ENCODE measurements at places on chromosomes 7 and 10.
A peak's percentile ranks its signal among the peaks of the same experiment; 100 is the strongest.

GRCh38 chr10:113751181-113751732 lies at the start of gene PLEKHS1:
TSS of gene PLEKHS1 (plus strand) at chr10:113751682. CDS start at chr10:113755278, 3,596 bp downstream.
- DNase-seq: no peak

GRCh38 chr7:531777-532176 lies 12.1 kb upstream of the PDGFA start:
- DNase-seq: peak; percentile 30

GRCh38 chr7:79341902-79342301 lies 111.6 kb downstream of the MAGI2 start:
- no peak for DNase-seq

DNA sequence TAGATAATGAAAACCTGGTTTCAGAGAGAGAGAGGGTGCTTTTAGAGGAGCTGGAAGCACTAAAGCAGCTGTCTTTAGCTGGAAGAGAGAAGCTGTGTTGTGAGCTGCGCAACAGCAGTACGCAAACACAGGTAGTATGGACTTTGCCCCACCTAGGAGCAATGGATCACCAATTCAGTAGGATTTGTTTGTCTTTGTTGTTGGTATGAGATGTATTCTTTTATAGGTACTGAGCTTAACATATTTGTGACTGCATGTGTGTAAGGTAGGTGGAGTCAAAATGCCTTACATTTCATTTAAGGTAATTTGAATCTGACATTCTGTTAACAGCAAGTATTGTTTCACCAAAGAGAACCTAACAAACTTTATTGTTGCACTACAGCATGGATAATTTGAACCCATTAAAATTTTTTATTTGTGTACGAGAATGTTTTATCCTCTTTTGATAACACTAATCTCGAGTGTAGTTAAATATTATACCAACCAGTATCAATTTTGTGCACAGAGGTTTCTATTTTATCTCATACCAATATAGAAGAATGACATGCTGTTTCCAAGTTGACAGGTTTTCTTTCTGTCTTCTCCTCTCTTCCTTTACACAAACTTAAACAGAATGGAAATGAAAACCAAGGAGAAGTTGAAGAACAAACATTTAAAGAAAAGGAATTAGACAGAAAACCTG lies 92.1 kb downstream of the CYP51A1 start:
- DNase-seq: no peak

DNA sequence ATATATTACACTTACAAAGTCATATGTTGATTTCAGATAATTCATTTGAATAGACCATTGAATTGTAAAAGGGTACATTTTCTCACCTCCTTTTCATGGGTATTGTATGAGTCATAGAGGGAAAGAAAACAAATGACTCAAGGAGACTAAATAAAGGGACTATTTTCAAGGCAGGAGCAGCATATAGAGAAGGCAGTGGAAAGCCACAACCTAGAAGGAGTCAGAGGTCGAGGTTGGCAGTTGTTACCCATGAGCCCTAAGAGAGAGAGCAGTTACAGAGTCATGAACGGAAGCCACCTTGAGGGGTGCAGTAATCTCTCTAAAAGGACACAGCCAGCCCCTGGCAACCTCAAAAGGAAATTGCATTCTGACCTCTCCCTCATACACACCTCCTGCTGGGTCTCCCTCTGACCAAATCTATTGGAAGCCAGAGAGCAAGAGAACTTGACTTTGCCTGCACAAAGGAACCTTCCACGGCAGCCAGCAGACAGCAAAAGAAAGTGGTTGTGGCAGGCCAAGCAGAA lies 137.9 kb downstream of the GRM8 start:
- DNase-seq: no peak

DNA sequence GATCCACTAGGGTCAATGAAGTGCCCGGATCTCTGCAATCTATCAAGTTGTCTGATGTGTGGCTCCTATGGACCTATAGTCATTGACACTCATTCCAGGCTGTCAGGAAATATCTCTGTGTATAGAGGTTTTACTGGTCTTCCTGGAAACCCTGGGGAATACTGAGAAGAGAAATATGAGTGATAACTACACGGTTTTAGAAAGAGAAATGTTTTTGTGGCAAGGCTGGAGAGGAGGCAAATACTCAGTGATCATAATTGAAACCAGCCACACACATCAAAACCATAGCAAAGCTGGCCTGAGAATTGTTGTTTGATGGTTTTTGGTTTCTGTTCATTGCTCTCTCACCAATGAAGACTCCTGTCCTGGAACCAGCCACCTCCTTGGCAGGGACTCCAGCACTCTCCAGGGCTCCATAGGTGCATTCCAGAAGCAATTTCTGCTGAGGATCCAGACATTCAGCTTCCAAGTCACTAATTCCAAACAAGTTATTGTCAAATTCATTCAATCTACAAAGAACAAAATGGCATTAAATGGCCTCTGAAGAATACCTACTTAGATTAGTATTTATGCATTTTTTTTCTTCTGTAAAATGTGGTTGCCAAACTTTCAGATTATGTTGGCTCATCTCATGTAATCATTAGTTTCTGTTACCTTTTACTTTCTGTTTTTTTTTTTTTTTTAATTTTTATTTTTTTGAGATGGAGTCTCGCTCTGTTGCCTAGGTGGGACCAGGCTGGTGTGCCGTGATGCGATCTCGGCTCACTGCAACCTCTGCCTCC lies 108.6 kb upstream of the ABI1 start:
- DNase-seq: peak; percentile 83

GRCh38 chr10:80855348-80855971 lies 317.8 kb downstream of the SH2D4B start:
- DNase-seq: peak; percentile 61

GRCh38 chr7:129949292-129950133 lies 3.2 kb downstream of the UBE2H start:
- DNase-seq: peak; percentile 52

DNA sequence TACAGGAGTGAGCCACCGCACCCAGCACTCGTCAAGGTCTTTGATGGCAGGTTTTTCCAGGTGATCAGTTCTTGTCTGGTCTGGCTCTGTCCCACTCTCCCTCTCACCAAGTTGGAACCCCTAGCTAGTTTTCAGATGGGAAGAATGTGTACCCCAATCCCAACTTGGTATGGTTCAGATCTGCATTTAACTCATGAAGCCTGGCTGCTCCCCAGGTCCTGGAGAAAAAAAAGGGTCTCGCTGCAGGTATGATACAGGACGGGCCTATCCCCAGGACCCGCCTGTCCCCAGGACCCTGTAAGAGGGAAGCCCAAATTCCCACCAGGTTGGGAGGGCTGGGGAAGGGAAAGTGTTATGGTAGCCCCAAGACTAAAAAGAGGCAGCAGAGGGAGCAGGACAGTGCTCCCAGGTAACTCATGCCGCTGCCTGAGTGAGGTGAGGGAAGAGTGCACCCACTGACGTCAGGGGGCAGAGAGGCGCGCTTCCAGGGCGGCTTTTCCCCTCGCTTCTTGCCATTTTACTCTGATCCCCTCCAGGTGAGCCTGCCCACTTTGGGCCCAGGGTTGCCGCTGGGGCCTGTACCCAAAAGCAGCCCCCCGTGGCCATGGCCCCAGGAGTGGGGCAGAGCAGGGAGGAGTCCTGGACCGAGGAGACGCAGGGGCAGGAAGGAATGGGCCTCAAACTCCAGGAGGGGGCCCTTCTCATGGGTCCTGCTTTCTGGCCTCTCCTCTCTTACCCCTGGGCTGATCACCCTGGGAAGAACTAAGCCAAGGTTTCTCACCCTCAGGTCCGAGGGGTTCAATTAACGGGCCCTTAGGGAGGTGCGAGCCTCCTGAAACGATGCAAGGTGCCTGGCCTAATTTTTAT lies 36.4 kb upstream of the SRRM3 start:
- DNase-seq: no peak

DNA sequence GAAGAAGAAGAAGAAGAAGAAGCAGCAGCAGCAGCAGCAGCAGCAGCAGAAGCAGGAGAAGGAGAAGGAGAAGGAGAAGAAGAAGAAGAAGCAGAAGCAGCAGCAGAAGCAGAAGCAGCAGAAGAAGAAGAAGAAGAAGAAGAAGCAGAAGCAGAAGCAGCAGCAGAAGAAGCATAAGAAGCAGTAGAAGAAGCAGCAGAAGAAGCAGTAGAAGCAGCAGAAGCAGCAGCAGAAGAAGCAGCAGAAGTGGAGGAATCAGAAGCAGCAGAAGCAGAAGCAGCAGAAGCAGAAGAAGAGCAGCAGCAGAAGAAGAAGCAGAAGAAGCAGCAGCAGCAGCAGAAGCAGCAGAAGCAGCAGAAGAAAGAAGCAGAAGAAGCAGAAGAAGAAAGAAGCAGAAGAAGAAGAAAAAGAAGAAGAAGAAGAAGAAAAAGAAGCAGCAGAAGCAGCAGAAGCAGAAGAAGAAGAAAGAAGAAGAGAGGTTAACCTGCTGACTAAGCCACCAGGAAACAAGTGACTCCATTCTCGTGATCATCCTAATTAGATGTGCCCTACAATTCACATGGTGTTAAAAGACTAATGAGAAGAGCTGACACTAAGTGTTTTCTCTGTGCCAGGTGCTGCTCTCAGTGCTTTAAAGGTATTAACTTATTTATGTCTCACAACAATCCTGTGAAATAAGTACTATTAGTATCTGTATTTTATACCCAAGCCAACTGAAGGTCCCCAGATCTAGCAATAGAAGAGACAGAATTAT lies 11.6 kb downstream of the CDNF start:
- DNase-seq: no peak

DNA sequence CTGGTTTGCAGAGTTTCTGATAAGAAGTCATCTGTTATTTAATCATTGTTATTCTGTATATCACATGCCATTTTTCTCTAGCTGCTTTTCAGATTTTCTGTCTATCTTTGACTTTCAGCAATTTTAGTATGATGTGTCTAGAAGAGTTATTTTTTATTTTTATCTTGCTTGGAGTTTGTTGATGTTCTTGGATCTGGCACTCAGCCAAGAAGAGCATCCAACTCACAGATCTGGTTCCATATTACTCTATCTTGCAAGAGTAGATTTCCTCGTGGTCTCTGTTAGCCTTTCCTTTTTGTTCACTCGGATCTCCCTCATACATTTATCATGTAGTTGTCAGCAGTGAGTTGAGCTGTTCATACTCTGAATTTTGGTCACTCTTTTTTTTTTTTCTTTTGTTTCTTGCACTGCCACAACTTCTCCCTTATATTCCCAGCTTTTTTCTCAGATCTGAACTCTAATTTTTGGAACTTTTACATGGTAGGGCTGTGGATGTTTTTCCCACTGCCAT lies 54.8 kb upstream of the CALCR start:
- DNase-seq: no peak

DNA sequence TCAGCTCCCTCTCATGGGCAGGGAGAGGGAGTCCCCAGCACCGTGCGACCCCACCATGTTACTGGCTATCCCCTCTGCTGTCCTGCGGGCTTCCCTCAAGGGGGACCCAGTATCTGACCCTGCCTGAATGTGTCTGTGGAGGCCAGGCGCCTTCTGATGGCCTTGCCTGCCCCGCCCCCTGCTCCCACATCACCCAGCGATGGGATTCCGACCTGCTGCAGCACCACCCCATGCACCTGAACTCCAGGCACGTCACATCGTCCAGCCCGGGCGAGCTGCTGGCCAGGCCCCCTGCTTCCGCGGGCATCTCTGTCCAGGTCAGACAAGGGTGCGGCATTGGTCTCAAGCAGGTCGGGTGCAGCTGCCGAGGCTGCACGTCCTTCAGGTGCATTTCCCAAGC lies 19.0 kb downstream of the LRRC27 start:
- no peak for DNase-seq

DNA sequence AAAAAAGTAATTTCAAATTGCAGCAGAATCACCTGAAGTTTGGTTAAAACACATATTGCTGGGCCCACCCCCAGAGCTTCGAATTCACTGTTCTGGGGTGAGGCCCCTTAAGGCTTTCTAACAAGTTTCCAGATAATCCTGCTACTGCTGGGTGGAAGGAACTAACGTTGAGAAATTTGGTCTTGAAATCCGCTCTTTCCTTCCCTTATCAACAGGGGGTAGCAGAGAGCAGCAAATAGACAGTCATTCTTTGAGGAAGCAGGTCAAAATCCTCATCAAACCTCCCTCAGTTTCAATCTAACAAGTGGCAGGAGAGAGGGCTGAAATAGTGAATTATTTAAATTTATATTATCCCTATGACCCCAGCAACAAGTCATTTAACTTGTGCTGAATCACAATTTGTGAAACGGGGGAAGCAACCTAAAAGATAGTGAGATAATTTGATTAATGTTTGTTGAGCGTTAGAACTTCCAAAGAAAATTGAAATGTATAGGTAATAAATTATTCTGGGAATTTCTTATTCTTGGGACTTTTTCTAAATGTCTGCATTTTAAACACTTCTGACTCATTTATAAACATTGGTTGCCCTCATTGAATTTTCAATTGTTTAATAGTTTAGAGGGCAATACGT lies 21.7 kb upstream of the MALSU1 start:
- peak; percentile 81 for DNase-seq

- no peak for DNase-seq
Observed at GRCh38 chr10:62640411-62640810, 164.1 kb upstream of the ADO start.

DNA sequence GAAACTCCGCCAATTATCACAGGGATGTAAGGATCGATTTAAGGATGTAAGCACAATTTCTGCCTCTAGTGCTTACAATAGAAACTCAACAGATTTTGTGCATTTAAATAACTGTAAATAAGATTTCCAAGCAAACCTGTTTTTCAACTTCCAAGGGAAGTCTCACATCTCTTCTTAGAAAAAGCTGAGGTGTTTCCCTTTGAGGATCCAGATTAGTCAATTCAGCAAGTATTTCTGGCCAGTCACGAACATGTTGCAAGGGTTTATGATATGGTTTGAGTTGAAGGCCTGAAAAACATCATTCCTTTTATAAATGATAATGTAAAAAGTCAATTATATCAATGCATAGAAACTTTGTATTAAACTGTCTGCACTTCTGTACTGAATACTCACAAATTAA lies 23.9 kb downstream of the KRIT1 start:
- no peak for DNase-seq
